Stimulated activated CD8-positive, alpha-beta memory T cell treated with anti-CD3 and anti-CD28 coated beads, Interleukin-4, amount 100 ng/mL, for 1 hour (primary cell): ENCODE measurements at places on chromosomes 11 and 22.

GRCh38 chr22:50206599-50206998 is 5.8 kb downstream of the SELENOO start:
- no peak for DNase-seq

GRCh38 chr11:15943418-15944197 is 412.7 kb downstream of the SOX6 start:
- DNase-seq = no peak

DNA sequence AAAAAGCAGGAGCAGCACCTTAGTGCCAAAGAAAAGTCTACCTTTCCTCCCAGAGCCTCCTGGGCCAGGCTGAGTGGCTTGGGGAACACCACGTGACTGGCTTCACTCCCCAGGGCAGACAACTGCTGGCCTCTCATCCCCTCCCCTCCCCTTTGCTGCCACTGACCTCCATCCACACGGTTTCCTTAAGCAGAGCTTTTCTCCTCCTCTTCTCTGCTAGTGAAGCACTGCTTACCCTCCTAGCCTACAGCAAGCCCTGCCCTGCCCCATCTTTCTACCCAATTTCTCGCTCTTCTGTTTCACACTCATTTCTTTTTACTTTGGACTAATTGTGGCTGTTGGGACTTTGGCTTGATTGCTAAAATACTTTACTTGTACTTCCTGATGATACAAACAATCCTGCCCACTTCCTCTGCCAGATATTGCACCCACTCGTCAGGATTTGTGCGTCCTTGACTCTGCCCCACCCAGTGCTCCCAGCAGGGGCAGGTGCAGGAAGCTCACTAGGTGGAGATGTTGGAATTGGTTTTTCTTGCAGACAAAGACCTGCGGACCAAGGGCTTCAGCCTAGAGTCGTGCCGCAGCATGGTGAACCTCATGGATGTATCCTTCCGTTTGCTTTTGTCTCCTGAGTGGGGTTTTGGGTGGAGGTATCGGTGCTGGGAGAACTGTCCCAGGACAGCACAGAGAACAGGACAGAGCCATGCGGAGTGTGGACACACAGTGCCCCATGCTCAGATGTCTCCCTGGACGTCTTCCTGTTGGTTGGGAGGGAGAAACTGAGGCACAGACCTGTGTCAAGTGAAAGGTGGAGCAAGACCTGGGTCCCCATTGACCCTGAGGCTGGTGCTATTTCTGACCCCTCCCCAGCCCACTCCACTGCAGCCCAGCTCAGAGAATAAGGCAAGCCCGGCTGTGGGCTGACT is 27.3 kb downstream of the CAPN1 start:
- no peak for DNase-seq

DNA sequence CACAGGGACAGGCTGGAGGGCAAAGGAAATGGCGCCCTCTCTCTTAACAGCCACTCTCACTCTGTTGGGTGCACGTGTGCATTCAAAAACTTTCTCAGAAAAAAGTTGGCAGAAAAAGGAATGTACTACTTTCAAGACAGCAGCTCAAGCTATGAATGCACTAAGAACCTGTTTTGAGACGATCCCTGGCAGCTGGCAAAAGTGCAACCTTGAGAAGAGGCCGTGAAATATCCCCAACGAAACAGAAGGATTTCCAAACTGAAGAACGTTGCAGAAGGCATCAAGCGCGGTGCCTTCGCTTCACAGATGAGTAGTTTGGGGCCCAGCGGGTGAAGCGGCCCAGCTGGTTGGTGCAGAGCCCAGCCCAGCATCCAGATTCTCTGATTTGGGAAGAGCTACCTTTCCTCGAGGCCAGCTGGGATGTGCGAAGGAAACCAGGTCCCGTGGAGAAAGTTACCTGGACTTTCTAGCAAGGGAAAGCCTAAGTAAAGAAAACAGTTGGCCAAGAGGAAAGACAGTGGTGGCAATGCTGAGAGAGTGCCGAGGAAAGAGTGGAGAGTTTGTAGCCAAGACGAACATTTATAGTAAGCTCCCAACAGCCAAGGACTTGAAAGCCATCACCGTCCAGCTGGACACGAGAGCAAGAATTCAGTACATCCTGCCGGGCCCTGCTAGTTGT is 16.3 kb downstream of the IFT27 start:
- no peak for DNase-seq

DNA sequence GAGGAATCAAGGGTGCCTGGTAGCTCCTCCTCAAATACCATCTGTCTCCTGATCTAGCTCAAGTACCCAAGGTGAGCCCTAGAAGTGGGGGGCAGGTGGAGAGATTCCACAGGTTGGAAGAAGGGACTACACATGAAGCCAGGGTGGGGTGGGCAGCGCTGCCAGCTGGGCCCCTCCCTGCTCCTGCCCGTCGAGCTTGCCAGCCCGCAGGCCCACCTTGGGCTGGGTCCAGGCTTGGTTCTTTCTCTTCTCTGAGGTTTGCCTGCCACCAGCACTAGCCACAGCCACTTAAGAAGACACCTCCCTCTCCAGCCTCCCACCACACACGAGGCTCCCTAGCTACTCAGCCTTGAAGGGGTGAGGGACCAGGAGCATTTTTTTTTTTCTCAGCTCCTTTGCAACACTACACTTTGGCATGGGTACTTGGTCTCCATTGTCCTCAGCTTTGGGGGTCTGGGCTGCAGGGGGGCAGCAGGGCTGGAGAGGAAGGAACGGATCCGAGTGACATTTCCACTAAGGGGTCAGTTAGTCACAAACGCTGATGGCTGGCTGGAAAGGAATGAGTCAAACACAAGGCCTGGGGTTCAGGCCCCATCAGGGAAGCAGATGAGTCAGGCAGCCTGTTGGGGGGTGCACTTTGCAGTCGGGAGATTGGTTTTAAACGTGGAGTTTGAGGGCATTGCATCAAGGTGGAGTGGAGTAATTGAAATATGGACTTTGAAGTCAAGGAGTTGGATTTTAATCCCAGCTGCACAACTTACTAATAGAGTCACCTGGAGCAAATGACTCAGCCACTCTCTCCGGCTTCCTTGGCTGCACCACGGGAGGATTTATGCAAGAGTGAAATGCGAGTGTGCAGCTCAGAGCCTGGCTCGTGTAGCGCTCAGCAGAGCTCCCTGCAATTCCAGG is 7.4 kb upstream of the NPTXR start:
- no peak for DNase-seq

- no peak for DNase-seq
These were observed 21.3 kb downstream of the SYN3 start for GRCh38 chr22:33036881-33037280.

DNA sequence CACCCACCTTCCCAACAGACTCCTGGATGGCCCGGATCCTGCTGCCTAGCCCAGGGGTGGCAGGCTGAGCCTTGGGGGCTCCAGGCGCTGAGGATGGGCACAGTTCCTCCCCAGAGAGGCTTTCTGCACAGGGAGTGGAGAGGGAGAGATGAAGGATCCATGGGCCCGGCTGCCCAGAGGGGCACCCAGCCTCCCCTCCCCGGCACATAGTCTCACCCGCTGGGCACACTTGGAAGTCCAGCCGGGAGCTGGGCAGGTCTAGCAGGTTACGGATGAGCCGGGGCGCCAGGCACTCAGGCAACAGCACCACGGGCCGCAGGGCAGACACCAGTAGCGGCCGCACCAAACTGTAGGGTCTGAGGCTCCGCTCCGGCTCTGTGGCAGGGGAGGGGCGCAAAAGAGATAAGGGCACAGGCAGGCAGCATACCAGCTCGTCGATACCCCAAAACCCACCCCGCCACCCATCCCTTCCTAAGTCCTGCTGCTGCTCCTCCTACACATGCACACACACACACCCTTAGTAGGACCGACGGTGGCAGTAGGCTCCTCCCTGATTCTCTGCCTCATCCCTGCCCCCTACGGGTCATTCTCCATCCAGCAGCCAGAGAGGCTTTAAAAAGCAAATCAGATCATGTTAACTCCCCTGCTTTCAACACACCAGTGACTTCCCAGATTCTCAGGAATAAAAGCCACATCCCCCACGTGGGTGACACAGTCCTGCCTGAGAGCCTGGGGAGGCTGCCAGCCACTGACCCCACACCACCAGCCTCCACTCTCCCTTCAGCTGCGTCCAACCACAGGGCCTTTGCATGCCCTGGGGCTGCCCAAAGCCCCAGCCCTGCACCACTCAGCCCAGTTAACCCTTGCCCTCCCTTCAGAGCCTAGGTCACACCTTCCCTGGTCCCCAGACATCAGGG is 6.5 kb upstream of the MFNG start:
- DNase-seq = no peak

- DNase-seq = no peak
These were observed 100.4 kb upstream of the DDI1 start for GRCh38 chr11:103936059-103936458.

GRCh38 chr22:19970479-19971275 is 29.1 kb upstream of the TXNRD2 start:
- DNase-seq = peak; percentile 64

DNA sequence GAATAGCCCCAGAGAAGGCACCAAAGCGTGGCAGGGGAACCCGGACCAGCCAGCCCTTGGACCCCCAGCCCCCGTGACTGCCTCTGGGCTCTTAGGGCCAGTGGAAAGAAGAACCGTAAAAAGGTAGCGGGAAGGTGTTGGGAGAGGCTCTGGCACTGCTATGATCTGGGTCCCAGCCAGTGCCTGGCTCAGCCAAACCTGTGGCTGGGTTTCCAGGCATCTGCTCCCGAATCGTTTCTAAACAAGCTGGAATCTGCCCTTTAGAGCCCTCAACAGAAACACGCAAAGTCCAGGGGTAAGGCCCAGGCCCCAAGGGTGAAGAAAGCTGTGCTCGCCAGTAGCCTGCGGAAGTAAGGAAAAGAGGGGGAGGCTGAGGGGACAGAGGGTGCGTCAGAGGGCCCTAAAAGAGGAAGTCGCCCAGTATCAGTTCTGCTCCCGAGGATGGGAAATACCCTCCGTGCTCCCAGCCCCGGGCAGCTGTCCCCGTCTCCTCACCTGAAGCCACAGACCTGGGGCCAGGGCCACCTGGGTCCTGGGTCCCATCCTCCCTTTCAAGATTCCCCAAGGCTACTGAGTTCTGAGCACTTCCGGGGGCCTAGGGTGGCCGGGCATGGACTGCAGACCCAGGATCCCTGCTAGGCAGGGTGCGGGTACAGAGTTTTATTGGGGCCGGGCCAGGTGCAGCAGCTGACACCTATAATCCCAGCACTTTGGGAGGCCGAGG is 24.7 kb downstream of the IL10RA start:
- no peak for DNase-seq

GRCh38 chr11:116782728-116783127 is 5.1 kb downstream of the ZPR1 start:
- DNase-seq = no peak

GRCh38 chr11:74641289-74641688 is 48.9 kb downstream of the POLD3 start:
- no peak for DNase-seq

DNA sequence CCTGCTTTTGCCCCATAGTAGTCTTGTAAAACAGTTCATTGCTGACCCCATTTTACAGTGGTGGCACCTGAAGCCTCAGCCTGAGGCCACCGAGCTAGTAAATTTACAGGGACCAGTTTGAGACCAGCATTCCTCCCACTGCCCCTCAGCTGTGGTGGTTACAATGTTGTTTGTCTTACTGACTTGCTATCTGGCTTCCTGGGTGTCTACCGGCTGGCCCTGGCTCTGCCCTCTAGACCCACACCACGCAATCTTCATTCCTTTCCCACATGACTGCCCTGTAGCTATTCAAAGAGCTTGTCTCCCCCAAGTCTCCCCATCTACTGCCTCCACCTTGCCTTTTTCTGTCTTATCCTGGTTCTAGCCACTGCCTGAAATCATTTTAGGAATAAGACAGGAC is 20.8 kb downstream of the PIK3IP1 start:
- DNase-seq = no peak

- no peak for DNase-seq
These were observed 80.3 kb downstream of the ETS1 start for GRCh38 chr11:128506999-128507611.

DNA sequence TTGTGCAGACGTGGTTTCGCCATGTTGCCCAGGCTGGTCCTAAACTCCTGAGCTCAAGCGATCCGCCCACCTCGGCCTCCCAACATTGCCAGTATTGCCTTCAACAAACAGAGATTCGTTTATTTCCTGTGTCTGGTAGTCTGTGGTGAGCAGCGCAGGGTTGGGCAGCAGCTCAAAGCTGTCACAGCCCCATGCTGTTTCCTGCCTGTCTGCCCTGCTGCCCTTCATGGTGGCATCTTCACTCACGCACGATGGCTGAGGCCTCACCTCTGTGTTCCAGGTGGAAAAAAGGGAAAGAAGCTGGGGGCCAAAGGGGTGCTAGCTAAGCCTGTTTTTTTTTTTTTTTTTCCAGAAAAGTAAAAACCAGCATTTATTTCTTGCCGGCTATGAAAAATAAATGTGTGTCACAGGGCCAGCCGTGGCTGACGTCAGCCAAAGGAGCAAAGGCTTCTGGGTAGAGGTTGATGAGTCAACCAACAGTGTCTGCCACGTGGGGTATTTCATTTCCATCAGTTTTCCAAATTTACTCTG is 28.8 kb downstream of the TBC1D22A start:
- peak; percentile 46 for DNase-seq

DNA sequence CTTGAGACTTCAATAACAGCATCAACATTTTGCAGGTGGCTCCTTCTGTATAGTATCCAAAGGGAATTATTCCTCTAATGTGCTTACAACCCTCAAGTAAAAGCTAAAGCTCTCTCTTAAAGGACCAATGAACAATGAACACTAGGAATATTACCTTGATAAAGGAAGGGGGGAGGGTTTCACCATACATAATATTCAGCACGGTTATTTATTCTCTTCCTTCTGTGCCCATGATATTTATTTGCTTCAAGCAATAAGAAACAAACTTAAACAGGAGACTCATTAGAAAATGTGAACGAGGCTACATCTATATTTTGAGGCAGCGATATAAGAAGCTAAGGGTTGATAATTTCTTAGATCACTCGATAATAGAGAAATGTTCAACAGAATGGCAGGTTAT is 21.2 kb downstream of the BLID start:
- no peak for DNase-seq

GRCh38 chr11:117793583-117793982 is 3.4 kb downstream of the DSCAML1 start:
- no peak for DNase-seq

DNA sequence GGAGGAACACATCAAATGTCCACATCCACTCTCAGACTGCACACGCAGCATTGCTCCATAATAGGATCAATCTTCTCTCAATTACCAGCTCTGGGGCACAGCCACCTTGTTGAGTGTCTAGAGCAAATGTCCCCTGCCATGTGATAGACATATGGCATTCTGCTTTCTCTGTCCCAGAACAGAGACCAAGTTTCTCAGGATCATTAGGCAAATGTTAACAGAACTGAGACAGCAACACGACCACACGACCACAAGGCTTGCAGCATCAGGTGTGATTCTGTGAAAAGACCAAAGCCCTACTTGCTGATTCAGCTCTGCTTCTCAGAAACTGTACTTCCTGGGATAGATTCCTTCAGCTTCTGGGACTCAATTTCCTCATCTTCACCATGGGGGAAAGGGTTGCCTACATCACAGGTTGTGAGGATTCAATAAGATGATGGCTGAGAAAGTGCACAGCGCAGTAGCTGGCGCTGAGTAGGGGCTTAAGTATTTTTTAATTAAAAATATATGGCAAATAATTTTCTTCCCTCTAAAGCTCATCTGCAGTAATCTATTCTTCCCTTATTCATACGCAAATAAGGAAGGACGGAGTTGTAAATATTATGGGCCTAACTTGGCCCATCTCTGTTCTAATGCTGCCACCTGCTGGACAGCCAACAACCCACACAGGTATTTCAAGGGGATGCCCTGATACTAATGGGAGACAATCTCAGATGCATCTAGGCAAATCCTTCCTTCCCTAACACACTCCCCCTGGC is 54.3 kb upstream of the USP47 start:
- DNase-seq = peak; percentile 38
